Liver (tissue), 10 donors: ENCODE measurements at places on chromosomes 12 and 14. TPM values are rescaled to one million over a fixed set of nuclear protein-coding genes. Genes with fewer than 3 reads are reported as not detected.

The DCN gene
- total RNA-seq = 87.6 TPM

The LRRC10 gene
- total RNA-seq = not detected

The NRXN3 gene
- 0.33 TPM for total RNA-seq

The C1S gene
- total RNA-seq = 267 TPM

The CLEC9A gene
- 0.14 TPM for total RNA-seq

The P2RX2 gene
- not detected for total RNA-seq

The DPPA3 gene
- total RNA-seq = not detected

The RD3L gene
- 0.09 TPM for total RNA-seq

The CCNK gene
- 17.7 TPM for total RNA-seq

The WNT5B gene
- total RNA-seq = 2.4 TPM

The EXOC3L4 gene
- 46.8 TPM for total RNA-seq
